ENCODE measurements at places on chromosomes 4 and X. TPM values are rescaled to one million over a fixed set of nuclear protein-coding genes. Genes with fewer than 3 reads are reported as not detected.

GRCh38 chr4:109729718-109730618, at the start of gene PLA2G12A:
TSS of gene PLA2G12A (minus strand) at chr4:109730070. CDS start at chr4:109729809, 261 bp downstream.
- DNase-seq: peak; percentile 85

GRCh38 chr4:182179751-182180150, 63.5 kb upstream of the TENM3 start:
- DNase-seq: no peak

ADH4 gene
- not detected for total RNA-seq

- peak; percentile 86 for DNase-seq
Observed at GRCh38 chr4:182917182-182918043, at the start of gene DCTD. TSS of gene DCTD (minus strand) at chr4:182917386. CDS start at chr4:182915568, 1,818 bp downstream.

DNA sequence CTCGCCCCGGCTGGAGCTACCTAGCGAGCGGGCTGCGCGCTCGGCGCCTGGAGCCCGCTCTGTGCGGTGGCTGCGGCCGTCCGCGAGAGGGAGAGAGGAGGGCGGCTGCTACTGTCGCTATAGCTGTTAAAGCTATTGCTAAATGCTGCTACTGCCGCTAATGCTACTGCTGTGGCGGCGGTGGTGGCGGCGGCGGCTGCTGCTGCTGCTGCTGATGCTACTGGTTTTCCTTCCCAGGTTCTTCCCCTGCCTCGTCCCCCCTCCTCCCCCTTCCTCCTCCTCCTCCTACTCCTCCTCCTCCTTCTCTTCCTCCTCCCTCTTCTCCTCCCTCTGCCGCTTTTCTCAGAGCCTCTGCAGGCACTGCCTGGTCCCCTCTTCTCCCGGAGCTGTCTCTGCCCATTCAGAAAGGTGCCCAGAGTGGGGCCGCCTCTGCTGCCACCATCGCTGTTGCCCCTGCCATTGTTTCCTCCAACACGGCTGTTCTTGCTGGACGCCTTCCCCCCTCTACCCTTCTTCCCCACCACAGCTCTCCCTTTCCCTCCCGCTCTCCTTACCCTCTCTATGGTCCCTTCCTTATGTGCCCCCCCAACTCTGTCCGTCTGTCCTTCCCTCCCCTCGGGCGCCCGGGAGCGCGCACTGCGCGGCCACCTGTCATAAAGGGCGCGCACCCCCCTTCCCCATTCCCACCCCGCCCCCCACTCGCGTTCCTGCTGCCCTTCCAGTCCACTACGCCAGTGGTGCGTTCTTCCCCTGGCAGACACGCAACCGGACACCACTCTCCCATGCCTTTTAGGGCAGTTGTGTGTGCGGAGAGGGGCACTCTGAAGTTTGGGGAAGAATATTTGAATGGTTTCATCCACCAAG, at the start of gene NEXMIF:
NEXMIF (minus strand) TSS at position 228 of the 864 bp plus-strand sequence.
- DNase-seq: no peak

DNA sequence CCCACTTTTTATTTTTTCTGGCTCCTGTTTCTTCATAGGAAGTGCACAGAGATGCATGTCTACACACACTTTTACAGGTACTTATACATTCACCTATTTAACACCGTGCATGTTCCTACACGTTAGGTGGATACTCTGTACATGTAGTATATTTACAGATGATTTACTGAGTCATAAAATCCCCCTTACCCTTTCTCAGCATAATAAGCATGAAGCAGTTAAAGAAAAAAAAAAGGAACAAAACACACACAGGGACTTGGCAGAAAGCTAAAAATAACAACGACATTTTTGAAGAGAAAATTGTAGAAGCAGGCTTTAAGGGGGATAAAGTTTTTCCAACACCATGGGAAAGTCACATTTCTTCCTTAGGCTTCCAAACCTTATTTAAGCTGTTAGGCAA, 96.4 kb upstream of the IQCM start:
- DNase-seq: peak; percentile 44

DGAT2L6 gene
- total RNA-seq: not detected

- no peak for DNase-seq
Observed at GRCh38 chr4:94448815-94449375, 2.8 kb upstream of the PDLIM5 start.

DNA sequence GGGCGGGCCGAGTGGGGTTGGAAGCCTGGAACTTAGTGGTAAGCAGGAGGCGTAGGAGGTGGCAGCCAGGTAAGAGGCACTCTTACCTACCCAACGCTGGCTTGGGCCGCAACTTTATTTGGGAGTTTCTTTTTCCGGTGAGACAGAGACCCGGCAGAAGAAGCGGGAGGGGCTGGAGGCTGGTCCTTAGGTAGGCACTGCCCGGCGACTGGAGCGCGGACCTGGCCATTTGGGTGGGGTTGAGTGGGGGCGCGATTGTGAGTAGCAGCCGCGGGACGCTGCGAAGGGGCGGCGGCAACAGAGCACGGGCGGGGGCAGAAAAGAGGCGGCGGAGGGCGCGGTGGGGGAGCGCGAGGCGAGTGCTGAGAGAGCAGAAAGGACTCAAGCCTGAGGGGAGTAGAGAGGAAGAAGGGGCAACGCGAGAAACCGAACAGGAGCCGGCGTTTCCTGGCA, 334 bp upstream of the POU4F2 start:
- no peak for DNase-seq

DNA sequence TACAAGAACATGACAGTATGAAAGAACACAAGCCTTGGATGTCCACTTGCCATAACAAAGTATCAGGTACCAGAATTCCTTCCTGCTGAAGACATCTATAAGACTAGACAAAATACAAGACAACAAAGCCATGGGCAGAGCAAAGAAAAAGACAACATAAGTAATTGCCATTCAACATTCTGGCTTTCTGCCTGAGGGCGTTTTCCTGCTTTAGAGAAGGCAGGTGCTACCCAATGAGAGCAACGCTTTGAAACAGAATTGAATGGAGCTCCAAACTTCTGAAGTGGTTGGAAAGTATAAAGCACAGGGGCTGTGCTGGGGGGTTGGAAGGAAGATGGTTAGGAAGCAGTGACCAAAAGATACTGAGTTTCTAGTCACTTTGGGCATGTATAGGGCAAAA, 30.1 kb downstream of the PDE5A start:
- peak; percentile 11 for DNase-seq

GRCh38 chr4:55336138-55337034, 9.7 kb upstream of the SRD5A3 start:
- DNase-seq: no peak

- no peak for DNase-seq
Observed at GRCh38 chr4:101807351-101807750, 16.8 kb downstream of the BANK1 start.

CT45A6 gene
- total RNA-seq: not detected

DNA sequence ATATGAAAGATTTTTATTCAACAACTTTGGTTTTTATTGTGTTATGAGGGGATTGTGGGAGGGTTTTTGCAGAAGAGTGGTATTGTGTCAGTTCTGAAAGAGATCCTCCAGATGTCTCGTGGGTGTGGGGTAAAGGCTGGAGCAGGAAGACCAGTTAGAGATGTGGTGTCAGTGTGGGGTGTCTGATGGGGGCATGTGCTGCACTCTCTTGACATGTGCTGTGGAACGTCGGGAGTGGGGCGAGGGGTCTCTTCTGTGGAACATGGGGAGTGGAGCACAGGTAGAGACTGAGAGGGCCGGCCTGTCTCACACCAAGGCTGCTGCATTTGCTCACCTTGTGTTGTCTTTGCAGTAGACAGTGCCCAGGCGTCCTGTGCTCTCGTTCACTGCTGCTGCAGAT, 37.6 kb downstream of the FAM193A start:
- no peak for DNase-seq

DNA sequence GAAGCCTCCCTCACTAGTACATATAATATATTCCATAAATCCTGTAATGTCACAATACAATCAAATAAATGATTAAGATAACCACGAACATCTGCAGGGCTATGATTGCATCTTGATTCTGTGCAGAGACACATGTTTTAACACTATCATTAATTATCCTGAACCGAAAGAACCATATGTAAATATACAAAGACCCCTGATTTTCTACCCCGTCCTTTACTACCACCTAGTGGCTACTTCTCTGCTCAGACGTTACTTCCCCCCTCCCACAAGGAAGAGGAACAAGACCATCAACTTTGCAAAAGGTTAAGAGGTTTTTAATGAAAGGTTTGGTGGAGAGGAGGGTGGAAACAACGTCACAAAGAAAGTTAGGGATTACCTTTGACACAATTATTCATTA, 134.0 kb downstream of the COL4A6 start:
- peak; percentile 25 for DNase-seq

DNA sequence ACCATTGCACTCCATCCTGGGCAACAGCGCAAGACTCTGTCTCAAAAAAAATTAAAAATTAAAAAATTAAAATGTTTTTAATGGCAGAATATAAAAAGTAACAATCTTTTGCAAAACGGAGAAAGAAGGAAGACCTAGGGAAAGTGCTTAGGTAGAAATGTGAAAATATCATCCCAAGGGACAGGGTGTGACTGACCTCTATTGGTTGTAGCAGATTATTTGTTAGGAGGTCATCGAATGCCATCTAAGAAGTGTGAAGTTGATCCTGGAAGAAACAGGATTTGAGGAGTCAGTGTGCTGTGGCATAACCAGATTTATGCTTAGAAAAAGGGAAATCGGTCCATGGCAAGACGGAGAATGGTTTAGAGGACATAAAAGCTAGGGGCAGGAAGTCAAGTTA, 18.1 kb upstream of the C4orf36 start:
- DNase-seq: no peak

DNA sequence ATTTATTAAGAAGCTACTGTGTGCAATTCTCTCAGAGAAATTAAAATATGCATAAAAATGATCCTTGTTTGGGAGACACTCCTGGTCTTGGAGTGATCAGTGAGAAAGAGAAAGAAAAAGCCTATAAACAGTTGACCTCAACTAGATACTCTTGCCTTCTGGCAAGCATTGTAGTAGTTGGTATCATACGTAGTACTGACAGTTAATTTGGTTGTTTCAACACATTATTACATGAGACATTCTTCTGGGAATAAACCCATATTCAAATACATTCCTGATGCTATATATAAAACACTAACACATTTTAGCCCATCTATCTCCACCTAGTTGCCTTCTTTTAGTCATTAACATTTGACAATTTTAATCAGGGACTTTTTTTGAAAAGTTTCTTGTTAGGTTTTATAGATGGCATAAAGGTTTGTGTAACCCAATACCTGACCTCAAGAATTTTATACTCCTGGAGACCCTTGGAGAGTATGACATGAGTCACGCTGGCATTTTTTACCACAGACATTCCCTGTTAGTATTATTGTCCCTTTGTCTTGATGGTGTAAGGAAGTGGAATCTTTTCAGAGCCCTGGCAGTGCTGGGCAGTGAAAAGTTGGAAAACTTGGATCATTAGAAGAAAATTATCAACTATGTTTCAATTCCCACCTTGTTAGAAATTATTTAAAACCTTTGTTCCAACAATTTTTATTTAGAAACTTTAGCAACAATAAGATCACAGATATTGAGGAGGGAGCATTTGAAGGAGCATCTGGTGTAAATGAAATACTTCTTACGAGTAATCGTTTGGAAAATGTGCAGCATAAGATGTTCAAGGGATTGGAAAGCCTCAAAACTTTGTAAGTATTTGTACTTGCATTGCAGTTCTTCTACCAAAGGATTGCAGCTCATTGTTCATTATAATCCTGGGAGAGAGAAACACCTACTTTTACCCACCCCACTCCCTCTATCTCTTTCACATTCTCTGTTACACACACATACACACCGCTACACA, 167.1 kb upstream of the PACRGL start:
- no peak for DNase-seq

GRCh38 chr4:80462621-80463091, 127.1 kb downstream of the CFAP299 start:
- no peak for DNase-seq

CT45A2 gene
- not detected for total RNA-seq

DNA sequence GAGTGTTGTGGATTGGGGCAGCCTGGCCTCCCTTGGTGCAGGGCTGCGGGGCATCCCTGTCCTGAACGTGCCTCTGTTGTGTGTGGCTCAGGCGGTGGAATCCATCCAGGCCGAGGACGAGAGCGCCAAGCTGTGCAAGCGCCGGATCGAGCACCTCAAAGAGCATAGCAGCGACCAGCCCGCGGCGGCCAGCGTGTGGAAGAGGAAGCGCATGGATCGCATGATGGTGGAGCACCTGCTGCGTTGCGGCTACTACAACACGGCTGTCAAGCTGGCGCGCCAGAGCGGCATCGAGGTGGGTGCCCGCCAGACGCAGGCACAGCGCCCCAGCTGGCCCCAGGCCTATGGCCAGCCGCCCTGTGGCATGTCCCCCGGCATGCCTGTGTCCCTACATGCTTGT, 25.6 kb downstream of the MAEA start:
- DNase-seq: no peak

UGT2B11 gene
- 0.82 TPM for total RNA-seq

DNA sequence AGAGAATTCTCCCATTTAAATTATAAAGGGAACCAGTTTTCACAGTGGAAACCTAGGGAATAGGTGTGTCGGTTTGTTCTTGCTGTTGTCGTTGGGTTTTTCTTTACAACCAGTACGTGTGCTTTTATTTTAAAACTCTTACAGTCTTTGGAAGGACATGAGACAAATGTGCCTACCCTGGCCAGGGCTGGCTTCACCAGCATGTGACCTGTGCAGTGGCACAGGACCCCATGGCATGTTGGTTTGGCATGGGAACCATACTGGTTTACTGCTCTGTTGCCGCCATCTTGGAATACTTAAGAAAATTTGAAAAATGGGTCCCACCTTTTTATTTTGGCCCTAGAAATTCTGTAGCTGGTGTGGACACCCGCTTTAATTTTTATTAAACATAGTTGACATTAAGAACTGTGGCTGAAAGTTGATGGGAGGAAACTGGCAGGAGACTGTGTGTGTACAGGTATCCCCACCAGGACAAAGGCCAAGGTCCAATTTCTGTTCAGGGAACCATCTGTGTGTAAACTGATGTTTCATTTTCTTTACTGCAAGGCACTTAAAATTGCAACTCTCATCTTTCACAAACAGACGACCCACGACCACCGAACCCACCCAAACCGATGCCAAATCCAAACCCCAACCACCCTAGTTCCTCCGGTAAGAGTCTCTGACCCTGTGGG, 28.8 kb downstream of the CD99 start:
- DNase-seq: no peak

DNA sequence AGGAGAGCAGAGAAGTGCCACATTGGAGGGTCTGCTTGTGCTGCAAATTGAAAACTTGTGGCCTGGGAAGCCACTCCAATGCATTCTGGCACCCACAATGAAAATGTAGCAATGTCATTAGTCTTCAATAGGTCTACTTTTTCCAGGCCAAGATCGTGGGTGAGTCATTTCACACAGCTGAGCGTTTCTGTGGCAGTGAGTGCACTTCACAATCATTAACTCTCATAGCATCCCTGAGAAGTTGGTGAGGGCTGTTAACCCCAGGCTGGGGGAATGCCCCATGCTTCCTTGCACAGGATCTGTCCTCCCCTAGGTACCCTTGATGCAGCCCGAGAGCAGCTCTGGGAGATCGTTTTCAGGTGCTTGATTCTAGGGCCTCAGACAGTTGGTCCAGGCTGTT, 196.8 kb upstream of the ATP6AP2 start:
- DNase-seq: no peak

RASGEF1B gene
- total RNA-seq: 17.2 TPM

PAGE4 gene
- not detected for total RNA-seq

Measured in tongue (tissue), 3 donors.